ENCODE measurements at places on chromosomes 2 and 18.

DNA sequence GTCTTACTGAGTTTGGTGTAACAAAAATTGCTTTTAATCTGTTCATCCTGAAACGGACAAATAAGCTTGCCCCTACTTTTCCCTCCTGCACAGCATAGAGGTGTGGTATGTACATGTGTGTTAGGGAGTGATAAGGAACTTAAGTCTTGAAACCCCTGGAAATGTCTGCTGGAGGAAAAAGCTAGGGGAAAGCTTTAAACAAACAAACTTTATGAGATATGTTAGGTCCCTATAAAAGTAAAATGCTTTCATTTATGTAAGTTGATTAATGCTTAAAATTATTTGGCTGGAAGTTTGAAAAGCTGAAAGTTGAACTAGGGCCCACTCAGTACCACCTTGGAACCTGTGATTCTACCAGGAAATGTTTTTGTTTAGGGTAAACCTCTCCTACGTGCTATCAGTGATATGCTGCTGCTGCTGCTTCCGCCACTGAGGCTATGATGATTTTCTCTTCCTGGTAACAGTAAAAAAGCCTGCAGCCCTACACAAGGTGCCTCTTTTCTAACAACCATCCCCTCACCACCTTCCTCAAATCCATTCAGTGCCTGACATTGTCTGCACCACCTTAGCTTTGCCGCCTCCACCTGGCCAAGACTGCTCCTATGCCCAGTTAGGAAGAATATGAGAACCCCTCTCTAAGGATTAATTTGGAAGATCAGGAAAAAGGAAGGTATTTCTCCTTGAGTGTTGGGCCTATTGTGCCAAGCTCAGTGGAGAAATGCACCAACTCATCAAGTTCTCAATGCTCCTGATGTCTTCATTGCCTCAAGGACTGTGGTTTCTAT, 2.5 kb upstream of the YES1 start:
- DNase-seq, result no peak

DNA sequence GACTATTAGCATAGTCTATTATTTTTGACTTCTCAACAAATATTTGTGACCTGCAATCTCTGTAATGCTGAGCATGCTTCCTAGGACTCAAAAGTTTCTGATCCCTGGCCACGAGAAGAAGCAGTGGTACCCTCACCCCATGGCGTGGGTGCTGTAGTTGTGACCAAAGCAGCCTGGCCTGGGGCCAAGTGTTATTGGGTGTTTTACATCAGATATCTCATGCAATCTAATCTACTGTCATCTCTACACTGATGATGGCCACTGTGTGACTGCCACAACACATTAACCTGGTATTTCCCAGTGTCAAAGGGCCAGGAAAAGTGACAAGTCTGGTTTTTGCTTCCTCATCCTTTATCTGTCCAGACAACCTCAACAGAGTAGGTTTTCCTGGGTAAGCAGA, 80.8 kb upstream of the WIPF1 start:
- DNase-seq, result no peak

DNA sequence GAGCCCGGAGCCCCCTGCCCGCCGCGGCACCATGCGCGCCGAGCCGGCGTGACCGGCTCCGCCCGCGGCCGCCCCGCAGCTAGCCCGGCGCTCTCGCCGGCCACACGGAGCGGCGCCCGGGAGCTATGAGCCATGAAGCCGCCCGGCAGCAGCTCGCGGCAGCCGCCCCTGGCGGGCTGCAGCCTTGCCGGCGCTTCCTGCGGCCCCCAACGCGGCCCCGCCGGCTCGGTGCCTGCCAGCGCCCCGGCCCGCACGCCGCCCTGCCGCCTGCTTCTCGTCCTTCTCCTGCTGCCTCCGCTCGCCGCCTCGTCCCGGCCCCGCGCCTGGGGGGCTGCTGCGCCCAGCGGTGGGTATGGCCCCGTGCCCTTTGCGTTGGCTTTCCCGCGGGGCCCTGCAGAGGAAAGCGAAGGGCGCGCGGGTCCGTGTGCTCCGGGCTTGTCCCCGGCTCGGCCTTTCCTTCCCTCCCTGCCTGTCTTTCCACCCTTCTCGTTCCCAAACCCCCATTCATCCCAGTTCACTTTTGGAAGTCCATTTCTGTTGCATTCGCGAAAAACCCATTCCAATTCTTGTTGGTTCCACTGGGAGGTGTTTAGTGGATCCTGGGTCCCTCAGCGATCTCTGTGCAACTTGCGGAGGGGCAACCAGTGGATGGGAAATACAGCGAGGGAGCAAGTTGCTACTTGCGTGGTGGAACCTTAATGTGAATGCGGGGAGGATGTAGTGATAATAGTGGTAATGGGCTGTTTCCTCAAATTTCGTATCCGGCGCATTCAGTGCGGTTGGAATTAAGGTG, 599 bp downstream of the ADAM23 start:
- no peak for DNase-seq

- no peak for DNase-seq
These were observed 24.7 kb downstream of the SP140 start for GRCh38 chr2:230250231-230250630.

DNA sequence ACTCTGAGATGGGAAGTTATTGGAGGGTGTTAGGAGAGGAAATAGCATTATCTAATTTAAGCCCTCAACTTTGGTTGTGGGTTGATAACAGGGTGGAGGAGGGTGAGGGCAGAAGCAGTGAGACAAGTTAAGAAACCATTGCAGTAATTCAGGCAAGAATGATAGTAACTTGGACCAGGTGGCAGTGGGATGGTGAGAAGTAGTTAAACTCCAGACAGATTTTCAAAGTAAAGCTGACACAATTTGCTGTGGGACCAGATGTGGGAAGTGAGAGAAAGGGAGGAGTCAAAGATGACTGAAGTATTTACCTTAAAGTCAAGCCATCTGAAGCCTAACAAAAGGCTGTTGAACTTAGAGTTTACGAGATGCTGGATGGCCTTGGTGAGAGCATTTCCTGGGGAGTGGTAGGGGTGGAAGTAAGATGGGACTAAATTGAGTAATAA, 163.2 kb upstream of the KLF7 start:
- no peak for DNase-seq
